T-helper 2 cell treated with Interferon-gamma antibody and Interleukin-4, amounts not matched to agents 5 μg/mL and 100 μg/mL, for 36 hours (primary cell): ENCODE measurements at places on chromosomes 6 and 20.
A peak's percentile ranks its signal among the peaks of the same experiment; 100 is the strongest.

DNA sequence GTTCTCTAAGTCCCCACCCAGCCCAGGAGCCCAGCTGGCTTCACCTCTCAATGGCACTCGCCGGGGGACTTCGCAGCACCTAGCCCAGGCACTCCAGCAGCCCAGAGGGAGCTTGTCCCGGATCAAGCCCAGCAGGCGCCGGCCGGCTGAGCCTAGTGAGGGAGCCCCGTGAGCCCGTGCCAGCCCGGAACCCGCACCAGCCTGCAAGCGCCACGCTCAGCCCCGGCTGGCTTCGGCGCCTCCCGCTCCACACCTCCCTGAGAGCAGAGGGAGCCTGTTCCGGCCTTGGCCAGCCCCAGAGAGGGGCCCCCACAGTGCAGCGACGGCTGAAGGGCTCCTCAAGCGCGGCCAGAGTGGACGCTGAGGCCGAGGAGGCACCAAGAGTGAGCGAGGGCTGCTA is 27.1 kb upstream of the PPP1R14C start:
- no peak overlapping the region for H3K4me3 ChIP-seq
- no peaks in the 10 kb centered on the region for H3K36me3 ChIP-seq
- peaks cover 13% of the 10 kb centered on the region for H3K27me3 ChIP-seq
- peaks cover 5% of the 10 kb centered on the region for H3K4me1 ChIP-seq
- no peak for DNase-seq

DNA sequence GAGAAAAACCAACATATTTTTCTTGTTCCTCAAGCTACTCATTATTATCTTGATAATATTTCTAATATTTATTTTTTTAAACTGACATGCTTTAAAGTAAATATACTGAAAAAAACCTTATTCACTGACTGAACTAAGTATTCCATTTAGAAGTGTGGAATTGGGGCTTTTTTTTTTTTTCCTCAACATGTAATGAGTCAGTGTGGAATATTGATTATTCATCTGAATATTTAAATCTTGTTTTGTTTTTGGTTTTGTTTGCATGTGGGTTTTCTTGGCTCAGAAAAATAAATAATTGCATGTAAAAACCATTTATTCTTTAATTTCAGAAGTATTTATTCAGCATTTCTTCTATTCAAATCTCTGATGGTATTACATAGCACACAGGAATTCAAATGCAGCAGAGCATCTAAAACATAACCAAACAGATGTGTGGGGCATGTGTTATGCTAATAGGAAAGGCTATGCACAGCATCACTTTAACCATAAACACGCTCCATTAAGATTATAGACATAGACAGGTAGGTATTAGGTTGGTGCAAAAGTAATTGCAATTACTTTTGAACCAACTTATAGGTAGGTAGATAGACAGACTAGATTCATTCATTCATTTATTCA is 166.5 kb downstream of the PLCB1 start:
- H3K27me3 ChIP-seq, result no peaks in the 10 kb centered on the region
- no peak overlapping the region for H3K27ac ChIP-seq

- H3K27ac ChIP-seq, result no peak overlapping the region
- DNase-seq, result no peak
- H3K36me3 ChIP-seq, result no peaks in the 10 kb centered on the region
- no peaks in the 10 kb centered on the region for H3K4me1 ChIP-seq
- no peaks in the 10 kb centered on the region for H3K27me3 ChIP-seq
Measured at GRCh38 chr6:133594652-133595110, 294.2 kb upstream of the TCF21 start.

GRCh38 chr6:130259557-130259956 is 36.8 kb upstream of the SAMD3 start:
- peak overlapping the region; percentile 72 for H3K4me3 ChIP-seq
- H3K36me3 ChIP-seq, result peaks cover 30% of the 10 kb centered on the region
- H3K4me1 ChIP-seq, result peaks cover 43% of the 10 kb centered on the region
- H3K27me3 ChIP-seq, result no peaks in the 10 kb centered on the region
- H3K27ac ChIP-seq, result peak overlapping the region; percentile 88
